Left renal pelvis (tissue), 4 donors: ENCODE measurements at places on chromosomes 2 and 18. TPM values are rescaled to one million over a fixed set of nuclear protein-coding genes. Genes with fewer than 3 reads are reported as not detected.

DNA sequence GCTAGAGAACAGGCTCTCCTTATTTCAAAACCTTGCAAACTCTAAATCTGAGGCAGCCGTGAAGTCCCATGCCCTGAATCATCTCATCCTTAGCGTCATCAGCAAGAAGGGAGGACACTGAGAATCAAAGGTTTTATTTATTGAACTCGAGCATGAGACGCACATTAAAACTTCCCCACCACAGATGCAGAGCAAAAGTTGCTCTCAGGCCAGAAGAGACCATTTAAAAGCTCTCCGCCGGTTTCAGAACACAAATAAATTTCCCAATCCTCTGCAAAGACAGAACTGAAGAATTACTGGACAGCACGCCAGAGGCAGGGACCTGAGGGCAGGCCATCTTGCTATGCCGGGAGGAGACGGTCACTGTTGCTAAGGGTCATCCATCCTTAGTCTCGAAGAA is 1.3 kb downstream of the AMMECR1L start:
- DNase-seq, result no peak

DOK6 gene
- 18.2 TPM for polyA plus RNA-seq

- DNase-seq, result no peak
Observed at GRCh38 chr2:215930505-215931253, 82.7 kb downstream of the MREG start.

C2orf80 gene
- polyA plus RNA-seq, result not detected

DNA sequence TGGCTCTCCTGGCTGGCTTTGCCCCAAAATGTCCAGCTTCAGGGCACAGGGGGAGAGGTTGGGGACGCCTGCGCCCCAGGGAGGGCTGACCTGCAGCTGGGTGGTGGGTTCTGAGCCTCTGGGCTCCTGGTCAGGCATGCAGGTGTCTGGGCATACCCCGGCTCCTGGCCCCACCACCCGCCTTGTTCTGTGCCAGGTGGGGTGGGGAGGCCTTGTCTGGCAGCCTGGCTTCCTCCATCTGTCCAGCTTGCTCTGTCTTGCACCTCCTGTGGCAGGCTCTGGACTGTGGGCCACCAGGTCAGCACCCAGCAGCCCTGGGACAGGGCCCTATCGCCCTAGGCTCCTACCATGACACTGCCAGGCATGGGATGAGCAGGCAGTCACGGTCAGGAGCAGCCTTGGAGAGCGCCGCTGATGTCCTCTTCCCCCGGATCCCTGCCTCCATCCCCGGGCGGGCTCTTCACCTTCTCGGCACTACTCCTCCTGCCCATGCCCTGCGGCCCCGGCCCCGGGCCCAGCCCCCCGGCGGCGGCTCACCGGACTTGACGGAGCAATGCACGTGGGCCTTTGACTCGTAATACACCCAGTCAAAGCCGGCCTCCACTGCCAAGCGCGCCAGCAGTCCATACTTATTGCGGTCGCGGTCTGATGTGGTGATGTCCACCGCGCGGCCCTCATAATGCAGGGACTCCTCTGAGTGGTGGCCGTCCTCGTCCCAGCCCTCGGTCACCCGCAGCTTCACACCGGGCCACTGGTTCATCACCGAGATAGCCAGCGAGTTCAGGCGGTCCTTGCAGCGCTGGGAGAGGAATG is 3.6 kb downstream of the IHH start:
- DNase-seq, result no peak

LTBP1 gene
- 62.8 TPM for polyA plus RNA-seq

DNA sequence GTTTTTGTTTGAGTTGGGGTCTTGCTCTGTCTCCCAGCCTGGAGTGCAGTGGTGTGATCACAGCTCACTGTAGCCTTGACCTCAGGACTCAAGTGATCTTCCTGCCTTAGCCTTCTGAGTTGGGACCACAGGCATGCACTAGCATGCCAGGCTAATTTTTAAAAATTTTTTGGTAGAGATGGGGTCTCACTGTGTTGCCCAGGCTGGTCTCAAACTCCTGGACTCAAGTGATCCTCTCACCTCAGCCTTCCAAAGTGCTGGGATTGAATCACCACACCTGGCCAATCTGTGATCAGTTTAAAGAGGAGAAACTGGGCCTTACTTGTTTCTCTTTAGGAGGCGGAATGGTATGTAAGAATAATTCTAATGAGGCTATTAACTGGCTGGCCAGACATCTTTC is 49.9 kb downstream of the IMPA2 start:
- no peak for DNase-seq

RAB17 gene
- 21.3 TPM for polyA plus RNA-seq

DNA sequence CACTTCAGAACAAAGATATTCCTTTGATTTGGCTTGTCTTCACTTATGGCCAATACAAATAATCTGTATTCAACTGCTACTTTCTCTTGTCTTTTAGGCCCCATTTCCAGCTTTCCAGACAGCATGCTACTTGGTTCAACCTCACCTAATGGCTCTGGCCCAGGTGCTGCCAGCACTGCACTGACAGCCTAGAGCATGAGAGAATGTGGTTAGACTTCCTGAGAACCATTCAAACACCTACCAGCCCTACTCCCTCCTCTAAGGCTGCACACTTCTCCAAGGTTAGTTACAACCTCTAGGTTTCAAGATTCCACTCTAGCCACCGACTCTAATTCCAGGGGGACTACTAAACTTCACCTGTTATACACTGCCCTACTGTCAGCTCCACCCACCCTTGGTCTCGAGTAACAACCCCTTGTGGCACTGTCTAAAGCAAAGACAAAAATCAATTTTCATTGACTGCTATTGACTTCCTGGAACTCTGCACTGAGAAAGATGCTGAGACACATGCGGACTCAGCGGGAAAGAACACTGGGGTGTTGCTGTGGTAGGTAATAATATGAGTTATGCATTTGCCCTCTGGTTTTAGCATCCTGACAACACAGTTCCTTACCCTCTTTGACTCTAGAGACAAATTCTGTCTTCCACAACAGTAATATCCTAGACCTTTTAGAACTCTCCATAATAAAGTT is 38.2 kb downstream of the PLEKHM3 start:
- no peak for DNase-seq

HIBCH gene
- 101 TPM for polyA plus RNA-seq

DNA sequence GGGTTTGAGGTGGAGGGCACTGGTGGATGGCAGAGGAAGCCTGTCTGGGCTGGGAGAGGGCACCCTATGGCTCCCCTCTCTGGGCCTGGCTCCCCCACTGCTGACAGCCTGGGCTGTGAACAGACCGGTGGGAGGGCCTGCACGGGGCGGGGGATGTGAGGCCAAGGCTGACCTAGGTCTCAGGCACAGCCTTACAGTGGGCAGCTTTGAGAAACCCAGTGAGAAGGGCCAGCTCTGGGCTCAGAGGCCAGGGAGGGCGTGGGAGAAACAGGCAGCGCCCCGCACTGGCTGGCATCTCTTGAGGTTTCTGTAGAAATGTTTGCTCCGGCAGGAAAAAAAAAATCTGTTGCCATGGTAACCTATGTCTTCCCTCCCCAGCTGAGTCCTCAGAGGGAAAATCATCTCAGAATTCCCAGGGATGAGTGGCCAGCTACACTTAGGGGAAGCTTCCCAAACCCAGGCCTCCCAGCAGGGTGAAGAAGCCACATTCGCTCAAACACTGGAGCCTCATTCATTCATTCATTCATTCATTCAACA is 71.7 kb upstream of the TAF1B start:
- DNase-seq, result no peak

DNA sequence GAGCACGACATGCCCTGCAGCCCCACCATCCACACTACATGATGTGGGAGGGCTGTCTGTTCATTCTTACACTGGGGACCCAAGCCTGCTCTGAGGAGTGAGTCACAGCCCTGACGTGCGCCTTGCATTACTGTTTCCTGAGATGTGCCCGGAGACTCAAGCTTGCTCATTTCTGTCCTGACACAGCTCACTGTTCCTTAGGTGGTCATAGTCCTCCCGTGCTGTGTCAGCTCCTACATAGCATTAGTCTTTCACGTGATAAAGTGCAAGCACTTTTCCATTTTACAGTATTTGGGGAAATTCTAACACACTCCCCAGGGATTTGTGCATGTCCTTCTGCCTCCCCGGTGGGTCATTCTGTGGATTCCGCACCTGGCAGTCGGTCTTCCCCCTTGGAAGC is 46.2 kb upstream of the TRIM43B start:
- DNase-seq, result no peak

BMP10 gene
- polyA plus RNA-seq, result not detected

DNA sequence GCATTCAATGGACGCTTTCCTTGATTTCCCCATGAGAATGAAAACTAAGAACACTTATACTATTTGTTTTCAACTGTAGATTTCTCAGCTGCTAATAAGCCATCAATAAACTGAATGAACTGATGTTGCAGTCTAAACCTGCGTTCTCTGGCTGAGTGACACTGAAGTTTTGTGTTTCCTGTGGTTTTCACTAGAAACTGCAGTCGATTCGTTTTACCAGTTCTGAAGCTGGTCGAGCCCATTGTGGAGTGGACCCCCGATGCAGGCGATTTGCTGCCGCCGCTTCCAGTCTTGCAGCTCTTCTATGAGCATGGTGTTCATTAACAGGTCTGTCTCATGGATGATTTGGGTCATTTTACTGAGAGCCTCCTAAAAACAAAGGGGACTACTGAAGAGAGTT is 50.6 kb upstream of the STAT1 start:
- no peak for DNase-seq

TUBB6 gene
- 60.2 TPM for polyA plus RNA-seq

CFC1B gene
- polyA plus RNA-seq, result not detected

SERPINB10 gene
- 0.11 TPM for polyA plus RNA-seq

RIT2 gene
- polyA plus RNA-seq, result 0.20 TPM

- no peak for DNase-seq
Observed at GRCh38 chr18:33820517-33821371, 242.7 kb downstream of the ASXL3 start.

DNA sequence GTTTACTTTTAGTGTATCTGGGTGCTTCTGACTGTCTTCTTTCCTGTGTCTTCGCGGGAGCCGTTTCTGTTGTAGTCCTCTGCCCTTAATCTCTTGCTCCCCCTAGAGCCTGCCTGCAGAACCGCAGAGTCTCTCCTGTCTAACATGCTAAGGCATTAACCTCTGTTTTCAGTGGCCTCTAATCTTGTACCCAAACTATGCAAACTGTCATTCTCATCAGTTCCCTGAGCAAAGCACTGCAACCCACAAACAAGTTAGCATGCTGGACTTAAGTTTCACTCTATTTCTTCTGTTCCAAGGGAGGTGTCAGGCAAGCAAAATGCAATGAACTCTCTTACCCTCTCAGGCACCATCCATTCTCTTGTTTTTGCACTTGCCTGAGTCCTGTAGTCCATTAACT is 138.4 kb downstream of the OTX1 start:
- no peak for DNase-seq

ABCG5 gene
- 0.76 TPM for polyA plus RNA-seq

CAVIN2 gene
- polyA plus RNA-seq, result 43.7 TPM

DNA sequence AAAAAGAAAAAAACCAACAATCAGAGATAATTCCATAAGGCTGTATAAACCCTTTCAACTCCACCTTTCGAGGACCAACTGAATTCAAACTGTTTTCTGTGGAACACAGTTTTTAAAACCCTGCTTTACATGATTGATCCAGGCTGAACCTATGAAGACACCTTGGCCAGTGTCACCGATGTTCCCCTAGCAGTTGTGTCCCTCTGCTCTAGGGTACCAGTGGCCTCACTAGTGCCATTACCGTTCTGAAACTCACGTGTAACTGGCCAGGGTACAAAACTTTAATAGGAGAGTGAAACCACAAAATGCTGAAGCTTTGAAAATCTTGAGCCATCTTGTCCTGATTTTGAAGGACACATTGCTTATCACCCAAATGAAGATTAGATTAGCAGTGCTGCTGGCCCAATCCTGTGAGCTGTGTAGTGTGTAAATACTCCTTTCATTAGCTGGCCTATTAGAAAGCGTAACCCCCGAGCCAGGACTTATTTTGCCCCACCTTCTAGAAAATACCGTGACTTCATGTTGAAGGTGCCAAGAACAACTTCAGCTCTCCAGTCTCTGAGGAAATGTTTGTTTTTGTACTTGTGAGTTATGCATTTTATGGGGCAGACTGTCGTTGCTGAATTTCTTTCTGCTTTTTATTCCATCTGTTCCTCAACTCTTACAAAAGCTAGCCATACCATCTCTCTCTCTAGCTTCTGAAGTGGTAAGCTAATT is 147.8 kb upstream of the MAP3K20 start:
- no peak for DNase-seq

DNA sequence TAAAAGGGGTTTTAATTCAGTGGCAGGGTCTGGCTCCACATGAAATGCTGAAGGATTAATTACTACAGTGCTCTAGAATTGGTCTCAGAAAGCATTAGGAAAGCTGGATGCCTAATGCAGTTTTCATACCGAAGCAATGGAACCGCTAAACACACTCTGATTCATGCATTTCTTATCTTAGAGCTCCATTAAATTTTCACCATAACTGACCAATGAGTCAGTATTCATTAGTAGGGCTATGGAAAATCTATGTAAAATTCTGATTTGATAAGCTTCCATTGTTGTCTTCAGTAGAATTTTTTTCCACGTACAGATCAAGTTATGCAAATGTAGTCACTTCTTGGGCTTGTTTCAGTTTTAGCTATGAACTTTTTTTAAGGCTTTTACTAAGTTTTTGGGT is 359.9 kb downstream of the ARHGAP15 start:
- no peak for DNase-seq

- DNase-seq, result no peak
Observed at GRCh38 chr18:62741584-62741983, 26.2 kb downstream of the PHLPP1 start.

DNA sequence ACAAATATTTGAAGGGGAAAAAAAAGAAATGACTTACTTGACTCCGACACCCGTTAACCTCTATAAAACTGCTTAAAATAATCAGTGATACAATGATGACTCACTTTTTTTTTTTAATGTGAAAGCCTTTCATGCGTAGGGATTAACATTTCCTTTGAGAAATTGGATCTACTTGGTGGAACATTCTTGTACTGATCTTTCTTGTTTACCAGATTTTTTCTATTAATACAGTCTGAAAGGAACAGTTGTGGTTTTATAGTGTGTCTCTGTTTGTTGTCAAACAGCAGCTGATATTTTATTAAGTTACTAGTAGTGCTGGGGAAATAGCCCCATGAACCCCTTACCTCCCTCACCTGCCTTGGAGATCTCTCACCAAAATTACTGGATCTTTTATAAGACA is 40.2 kb upstream of the NEB start:
- DNase-seq, result no peak

GRCh38 chr2:36734304-36734703 is 37.8 kb downstream of the VIT start:
- DNase-seq, result no peak

- no peak for DNase-seq
Observed at GRCh38 chr2:225165052-225165451, 122.8 kb upstream of the DOCK10 start.

SPAG16 gene
- polyA plus RNA-seq, result 72.6 TPM

IFT172 gene
- 61.0 TPM for polyA plus RNA-seq

LBX2 gene
- polyA plus RNA-seq, result 1.3 TPM

DPY30 gene
- polyA plus RNA-seq, result 119 TPM

ATAD2B gene
- 15.7 TPM for polyA plus RNA-seq
